Stimulated activated naive CD8-positive, alpha-beta T cell treated with anti-CD3 and anti-CD28 coated beads, Interleukin-15, Interleukin-2, amounts not matched to agents 100 U/mL and 50 U/mL, for 24 hours (primary cell): ENCODE measurements at places on chromosomes 3 and 15.
A peak's percentile ranks its signal among the peaks of the same experiment; 100 is the strongest.

DNA sequence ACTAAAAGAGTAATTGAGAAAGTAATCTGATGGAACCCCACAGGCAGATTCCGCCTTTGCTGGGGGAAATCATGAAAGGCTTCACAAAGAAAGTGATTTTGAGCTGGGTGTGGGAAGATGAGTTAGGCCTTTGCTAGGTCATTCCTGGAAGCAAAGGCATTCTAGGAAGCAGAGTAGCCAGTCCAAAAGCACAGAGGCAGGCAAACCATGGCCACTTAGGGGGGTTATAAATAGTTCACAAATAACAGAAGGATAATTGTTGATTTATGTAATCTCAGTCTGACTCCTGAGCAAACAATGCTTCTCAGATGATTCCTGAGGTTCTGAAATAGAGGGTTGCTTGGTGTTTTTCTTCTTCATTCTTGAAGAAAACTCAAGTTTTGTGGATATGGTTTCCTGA lies 576.3 kb downstream of the NTRK3 start:
- DNase-seq = no peak

GRCh38 chr3:100002599-100003350 lies 111.5 kb downstream of the FILIP1L start:
- no peak for DNase-seq

DNA sequence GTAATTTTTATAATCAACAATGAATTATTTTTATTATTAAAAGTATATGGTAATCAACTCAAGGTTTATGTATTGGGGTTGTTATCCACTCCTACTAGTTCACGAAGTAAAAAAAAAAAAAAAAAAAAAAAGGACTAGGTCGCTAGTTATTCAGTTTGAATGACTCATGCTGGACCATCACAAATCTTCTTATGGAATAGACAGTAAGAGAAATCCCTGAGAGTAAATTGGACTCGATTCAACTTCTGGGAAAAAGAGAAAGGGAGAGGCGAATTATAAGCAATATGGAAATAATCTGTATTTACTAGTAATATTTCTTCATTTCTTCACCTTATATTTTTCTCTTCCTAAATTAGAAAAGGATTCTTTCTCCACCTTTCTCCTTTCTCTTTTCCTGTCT lies 2.0 kb downstream of the MYEF2 start:
- no peak for DNase-seq

DNA sequence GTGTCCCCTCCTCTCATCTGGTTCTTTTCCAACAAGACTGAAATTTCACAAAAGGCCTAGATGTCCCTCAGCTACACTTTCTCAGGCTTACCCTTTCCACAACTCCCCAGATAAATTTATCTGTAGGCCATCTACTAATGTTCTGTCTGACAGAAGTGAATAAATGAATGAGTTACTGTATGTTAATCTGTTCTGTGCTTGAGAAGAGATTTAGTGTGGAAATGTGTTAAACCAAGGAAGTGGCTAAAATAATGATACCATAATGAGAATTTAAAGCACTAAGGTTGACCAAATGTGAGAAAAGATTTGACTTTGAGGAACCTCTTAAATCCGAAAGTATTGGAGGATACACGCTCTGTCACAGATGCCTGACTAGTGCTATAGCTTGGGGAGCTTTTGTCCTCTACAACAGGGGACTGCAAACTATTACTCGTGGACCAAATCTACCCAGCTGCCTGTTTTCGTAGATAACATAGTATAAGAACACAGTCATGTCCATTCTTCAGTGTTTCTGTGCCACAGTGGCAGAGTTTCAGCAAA lies 74.8 kb upstream of the P2RY1 start:
- no peak for DNase-seq

GRCh38 chr15:69565066-69565655 lies 112.5 kb downstream of the RPLP1 start:
- DNase-seq = no peak

DNA sequence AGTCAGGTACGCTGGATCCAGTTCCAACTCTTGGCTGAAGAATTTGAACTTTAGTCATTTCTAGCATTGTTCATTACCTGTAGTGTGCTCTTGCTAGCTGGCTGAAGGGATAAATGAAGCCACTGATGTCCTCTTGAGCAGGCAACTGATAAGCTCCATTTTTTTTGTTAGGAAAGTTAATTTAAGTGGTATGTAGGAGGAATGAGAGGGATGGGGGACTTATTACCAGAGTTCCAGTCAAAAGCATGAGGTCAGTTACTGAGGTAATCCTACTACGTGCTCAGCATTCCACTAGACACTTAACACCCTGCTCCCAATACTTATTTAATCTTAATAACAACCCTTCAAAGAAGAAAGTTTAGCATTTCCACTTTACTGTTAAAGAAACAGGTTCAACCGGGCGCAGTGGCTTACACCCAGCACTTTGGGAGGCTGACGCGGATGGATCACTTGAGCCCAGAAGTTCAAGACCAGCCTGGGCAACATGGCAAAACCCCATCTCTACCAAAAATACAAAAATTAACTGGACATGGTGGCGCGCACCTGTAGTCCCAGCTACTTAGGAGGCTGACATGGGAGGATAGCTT lies 2.0 kb upstream of the RASA2 start:
- no peak for DNase-seq

GRCh38 chr3:111615880-111616279 lies 20.7 kb upstream of the ZBED2 start:
- no peak for DNase-seq

GRCh38 chr3:41208507-41209220 lies 9.4 kb downstream of the CTNNB1 start:
- DNase-seq = no peak

DNA sequence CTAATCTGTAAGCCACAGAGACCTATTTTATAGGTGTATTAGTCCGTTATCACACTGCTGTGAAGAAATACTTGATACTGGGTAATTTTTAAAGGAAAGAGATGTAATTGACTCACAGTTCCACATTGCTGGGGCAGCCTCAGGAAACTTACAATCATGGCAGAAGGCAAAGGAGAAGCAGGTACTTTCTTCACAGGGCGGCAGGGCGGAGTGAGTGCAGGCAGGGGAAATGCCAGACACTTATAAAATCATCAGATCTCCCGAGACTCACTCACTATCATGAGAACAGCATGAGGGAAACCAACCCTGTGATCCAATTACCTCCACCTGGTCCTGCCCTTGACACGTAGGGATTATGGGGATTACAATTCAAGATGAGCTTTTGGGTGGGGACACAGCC lies 108.7 kb downstream of the GALK2 start:
- no peak for DNase-seq

DNA sequence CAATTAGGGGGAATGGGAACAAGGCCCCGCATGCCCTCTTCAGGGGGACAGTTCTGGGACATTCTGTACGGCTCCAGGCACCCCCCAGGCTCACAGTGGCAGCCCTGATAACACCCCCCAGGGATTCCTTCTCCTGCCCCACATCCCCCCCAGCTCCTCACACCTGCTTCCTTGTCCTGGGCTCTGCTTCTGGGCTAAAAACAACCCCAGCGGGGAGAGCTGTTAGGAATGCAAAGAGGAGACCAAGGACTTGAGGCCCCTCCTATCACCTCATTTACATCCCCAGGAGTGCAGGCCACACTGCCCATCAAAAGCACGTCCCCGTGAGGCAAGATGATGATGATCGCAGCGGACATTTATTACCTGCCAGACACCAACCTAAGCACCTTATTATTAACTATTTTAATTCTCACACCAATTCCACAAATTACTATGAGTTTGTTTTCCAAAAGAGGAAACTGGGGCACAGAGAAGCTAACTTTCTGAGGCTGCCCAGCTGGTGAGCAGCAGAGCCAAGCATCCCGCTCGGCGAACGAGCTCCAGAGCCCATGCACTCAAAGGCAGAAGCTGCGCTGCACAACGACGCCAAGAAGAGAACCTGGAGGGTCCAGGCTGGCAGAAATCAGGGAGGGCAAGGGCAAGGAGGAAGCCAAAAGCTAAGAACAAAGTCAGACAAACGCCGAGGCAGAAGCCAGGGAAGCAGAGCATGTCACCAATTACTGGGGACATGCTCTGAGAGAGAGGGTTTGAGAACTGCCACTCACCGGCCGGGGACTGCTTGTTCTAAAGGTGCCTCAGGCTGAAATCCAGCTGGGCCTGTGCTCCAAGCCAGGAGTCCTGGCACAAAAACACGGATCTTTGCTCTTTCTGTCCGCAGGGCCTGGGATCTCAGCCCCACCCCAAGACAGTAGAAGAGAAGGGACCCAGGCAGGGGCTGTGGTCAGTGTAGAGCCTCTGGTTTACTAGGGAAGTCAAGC lies 76.2 kb upstream of the NSMCE3 start:
- no peak for DNase-seq

DNA sequence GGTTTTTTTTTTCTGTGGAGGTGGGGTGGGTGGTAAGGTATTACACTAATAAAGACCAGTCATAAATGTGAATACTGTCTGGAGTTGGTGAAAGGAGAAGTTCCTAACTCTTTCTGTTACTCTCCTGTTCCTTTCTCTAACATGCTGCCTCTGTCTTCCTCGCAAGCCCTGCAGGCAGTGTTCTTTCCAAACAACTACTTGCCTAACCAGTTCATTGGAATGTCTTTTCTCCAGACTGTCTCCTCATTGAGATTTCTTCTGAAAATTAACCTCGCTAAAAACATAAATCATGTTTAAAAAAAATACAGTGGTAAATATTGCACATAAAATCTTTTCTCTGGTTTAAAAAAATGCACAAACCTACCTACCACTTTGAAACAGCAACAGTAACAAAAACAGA lies 135.2 kb downstream of the TP63 start:
- DNase-seq = no peak

GRCh38 chr3:36864180-36865053 lies 80.4 kb downstream of the TRANK1 start:
- no peak for DNase-seq

DNA sequence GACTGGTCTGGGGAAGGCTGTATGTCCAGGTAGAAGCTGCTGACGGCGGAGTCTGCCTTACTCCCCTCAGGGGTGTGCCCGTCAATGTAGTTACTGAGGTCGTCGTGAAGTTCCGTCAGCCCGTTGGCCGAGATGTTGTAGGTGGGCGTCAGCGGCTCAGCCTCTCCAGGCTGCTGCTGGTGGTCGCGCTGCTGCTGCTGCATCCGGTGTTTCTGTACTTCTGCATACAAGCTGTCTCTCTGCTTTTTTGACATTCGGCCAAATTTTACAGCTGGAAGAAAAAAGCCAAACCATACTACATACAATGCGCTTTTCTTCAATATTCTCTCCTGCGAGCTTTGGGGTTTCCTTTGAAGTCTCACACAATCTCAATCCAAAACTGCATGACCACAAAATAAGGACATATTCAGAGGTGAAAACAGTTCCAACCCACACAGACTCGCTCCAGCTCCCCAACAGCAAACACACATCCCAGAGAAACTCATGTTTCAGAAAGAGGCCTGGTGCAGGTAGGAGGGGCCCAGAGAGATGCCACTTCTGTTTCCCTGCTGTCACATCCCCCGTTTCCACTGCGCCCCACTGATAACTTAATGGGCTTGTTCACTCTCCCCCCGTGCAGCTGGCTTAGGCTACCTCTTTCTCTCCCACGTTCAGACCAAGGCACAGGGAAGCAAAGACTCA lies 32.5 kb upstream of the ICE2 start:
- DNase-seq = no peak

DNA sequence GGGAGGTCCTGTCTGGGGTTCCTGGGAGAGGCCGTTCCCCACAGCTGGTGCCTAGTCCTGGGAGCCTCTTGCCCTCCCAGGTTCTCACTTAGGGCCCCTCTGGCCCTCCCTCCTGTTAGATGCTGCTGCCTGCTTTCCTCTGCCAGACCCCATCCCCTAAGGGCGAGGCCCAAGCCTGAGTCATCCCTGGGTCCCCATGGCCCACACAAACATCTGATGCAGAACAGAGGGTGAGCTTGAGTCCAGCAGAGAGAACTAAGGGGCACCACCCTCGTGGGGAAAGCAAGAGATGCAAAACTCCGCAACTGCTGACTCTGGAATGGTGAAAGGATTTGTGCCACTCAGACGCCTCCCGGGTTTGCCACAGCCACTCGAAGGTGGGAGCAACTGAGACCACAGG lies 58.8 kb upstream of the TRPM1 start:
- no peak for DNase-seq

DNA sequence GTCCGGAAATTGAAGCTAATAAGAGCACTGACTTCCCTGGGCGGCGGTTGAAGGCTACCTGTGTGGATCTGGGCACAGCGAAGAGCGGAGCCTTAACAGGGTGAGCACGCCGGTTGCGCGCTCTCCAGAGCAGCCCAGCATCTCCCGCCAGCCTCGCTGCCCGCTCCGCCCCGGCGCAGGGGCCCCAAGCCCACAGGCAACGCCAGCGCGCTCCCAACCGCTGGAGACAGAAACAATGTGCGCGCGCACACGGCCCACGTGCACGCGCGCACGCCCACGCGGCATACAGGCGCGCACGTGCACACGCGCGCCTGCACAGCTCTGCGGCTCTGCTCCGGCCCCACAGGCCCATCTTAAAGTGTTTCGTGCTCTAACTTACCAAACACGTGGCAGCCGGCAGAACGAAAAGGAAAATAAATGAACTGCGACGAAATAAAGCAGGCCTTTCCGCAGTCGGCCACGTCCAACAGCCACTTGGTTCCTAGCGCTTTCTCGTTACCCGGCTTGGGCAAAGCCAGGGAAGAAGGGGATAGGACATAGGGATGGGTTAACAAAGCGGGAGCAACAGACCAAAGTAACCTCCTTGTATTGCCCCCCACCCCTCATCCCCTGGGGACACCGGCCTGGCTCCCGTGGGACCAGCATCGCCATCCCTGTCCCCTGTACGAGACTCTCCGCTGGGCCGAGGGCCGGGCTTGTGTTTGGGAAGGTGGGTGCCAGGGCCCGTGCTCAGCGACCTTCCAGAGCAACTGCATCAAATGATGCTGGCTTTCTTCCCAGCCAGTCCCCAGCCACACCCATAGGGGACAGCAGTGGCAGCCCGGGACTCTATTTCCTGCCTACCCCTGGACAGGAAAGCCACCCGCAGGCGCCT lies 203.7 kb downstream of the ABHD5 start:
- peak; percentile 51 for DNase-seq

GRCh38 chr15:47614360-47615011 lies 102.8 kb upstream of the SEMA6D start:
- DNase-seq = no peak

- no peak for DNase-seq
Observed at GRCh38 chr3:147389717-147390116, 16.6 kb downstream of the ZIC4 start.

DNA sequence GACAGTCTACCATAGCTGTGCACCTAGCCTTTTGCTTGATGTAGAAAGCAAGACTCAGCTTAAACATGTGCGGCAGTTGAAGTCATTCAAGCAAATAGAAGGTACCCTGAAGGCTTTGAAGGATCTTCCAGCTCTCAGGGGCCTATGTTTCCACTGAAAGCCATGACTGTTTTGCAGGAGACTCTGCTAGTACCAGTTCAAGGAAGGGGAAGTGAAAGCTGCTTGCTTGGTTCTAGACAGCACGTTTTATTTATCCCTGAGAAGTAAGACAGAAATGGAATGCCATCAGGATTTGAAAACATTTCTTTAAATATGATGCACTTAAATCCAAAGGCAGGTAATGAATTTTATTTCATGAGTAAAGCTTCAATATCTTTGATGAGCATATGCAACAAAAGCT lies 311.4 kb downstream of the PDCD6IP start:
- no peak for DNase-seq

- no peak for DNase-seq
Observed at GRCh38 chr3:41362638-41363559, 163.6 kb downstream of the CTNNB1 start.
